ENCODE measurements at places on chromosomes 3 and 15.

- peak; percentile 98 for DNase-seq
Measured at GRCh38 chr3:23685541-23686258, 120.1 kb upstream of the UBE2E1 start.

DNA sequence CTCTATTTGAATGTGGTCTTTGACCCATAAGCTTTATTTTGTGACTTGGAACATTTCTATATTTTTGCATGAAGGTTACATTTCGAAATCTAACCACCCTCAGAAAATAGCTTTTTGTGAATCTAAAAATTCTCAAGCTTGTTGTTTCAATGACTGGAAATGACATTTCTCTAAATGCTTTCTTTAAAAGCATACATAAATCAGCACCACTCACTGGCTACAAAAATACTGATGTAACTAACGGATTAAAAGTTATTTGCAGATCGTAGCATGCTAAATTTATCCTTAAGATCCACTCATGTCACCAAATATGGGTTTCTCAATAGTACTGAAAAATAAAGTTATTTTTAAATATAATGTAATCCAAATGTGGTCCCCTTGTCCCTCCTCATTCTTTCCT, 55.2 kb upstream of the ACAN start:
- DNase-seq = no peak

GRCh38 chr3:14528081-14528480, 12.1 kb downstream of the GRIP2 start:
- no peak for DNase-seq

GRCh38 chr3:133944641-133945380, 49.1 kb upstream of the RAB6B start:
- DNase-seq = peak; percentile 92

DNA sequence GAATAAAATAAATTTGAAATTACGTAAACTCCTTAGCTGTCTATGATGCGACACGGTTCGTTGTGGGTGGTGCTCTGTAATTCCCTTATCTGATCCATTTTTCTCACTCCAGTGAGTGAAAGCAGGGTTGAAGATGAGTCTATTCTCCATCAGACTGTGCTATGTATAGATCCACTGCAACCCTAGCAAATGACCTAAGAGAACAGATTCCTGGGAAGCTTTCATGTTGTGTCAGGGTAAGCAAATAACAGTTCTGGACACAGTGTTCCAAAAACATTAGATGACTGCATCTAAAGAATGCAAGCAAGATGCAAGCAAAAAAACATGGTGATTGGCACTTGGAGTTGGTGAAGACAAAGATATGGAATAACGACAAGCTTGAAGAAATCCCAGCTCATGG, 239.3 kb downstream of the SLC9A9 start:
- peak; percentile 89 for DNase-seq

DNA sequence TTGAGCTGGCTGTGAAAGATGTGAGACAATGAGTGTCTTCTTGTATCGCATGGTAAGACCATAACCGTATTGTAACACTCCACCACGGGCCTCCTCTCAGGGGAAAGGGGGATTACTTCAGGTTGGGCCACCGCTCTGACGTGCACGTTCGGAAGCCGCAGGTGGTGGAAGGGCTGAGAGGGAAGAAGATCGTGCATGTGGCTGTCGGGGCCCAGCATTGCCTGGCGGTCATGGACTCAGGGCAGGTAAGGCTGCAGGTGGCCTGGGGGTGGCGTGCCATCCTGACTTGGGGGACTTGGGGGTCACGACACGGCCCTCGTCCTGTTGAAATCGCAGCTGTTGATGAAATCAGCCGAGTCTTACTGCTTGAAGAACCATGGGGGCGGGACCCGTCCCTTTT, 87.3 kb upstream of the FAN1 start:
- no peak for DNase-seq

GRCh38 chr3:175818811-175819464, 959.8 kb downstream of the NAALADL2 start:
- DNase-seq = no peak

DNA sequence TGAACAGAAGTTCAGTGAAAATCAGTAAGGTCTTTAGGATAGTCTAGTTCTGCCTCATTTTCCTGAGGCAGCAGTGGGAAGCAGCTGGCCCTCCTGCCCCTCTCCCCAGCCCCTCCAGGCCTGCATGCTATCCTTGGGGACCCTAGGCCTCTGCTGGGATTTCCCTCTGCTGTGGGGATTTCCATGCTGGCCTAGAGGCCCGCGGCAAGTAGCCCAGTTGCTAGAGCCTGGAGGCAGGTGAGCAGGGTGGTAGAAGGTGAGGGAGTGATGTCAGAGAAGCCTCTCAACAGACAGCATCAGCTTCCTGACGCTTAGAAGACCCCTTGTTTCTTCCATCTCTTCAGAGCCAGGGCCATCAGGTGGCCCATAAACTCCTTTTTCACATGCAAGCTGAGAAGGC, 305.8 kb upstream of the THBS1 start:
- no peak for DNase-seq

- peak; percentile 45 for DNase-seq
Measured at GRCh38 chr3:41202834-41203345, 3.6 kb downstream of the CTNNB1 start.

GRCh38 chr15:73979636-73980035, 12.5 kb downstream of the STOML1 start:
- no peak for DNase-seq

DNA sequence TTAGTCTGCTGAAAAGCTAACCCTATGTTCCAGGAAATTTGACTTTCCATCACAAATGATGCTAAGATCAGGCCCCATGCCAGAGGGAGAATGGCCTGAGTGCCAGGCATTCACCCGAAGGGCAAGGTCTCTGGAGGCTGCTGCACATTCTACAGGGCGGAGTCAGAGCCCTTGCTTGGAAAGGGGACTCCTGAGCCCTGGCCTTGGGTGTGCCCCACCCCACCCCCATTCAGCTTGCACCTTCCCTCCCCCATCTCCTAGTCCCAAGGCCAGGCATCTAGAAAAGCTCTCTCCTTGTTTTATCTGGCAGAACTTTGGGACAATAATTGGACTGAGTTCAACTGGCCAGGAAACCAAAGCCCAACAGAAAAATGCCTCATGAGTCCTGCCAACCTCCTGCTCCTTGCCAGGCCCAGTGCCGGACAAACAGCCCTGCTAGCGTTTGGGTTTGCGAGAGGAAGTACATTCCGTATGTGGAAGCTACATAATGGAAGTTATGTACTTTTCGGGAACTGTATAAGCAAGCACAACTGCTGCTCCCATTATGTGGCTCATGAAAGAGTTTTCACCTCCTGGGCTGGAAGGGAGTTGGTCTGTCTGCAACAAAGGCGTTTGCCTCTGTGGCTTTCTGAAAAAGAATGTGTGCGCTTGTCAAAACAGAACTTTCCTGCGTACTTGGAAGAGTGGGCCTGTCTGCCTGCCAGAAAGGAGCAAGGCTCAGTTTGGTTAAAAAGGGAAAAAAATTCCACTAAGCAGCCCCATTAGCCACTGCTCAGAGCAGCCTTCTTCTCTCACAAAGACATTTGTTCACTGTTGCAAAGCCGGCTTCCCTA, 321.5 kb upstream of the CTNNB1 start:
- peak; percentile 83 for DNase-seq

- no peak for DNase-seq
Measured at GRCh38 chr15:65082303-65082953, 5.9 kb downstream of the KBTBD13 start.
